Activated CD4-positive, alpha-beta T cell treated with anti-CD3 and anti-CD28 coated beads, Interleukin-2, amount 10 ng/mL, durations not matched to agents 24 days and 14 days (primary cell): ENCODE measurements at places on chromosomes 16 and 17. TPM values are rescaled to one million over a fixed set of nuclear protein-coding genes. Genes with fewer than 3 reads are reported as not detected.

DNA sequence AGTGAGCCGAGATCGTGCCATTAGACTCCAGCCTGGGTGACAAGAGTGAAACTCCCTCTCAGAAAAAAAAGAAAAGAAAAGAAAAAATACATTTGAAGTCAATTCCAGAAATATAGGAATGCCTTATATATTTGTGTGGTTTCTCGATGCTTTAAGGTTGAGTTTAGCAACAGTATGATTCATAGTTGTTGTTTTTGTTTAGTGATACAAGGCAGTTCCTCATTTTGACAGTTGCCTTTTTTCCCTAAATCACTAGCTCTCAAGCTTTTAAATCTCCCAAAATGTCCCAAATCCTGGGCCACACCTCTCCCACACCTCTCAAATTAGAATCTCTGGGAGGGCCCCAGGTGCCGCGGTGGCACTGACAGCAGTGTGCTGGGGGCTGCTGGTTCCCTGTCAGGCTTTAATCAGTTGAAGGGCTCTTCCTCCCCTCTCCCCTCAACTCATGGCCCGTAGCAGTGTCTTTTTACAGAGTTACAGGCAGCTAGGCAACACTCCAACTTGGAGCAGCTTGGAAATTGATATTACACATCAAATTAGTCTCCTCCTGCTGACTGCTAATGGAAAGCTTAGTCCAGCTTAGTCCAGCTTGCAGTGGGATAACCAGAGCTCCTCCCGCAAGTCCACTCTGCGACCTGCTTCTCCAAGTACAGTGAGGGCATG, 58.4 kb downstream of the EPN2 start:
- H3K27me3 ChIP-seq = peaks cover 11% of the 10 kb centered on the region
- H3K4me1 ChIP-seq = no peaks in the 10 kb centered on the region
- H3K36me3 ChIP-seq = no peaks in the 10 kb centered on the region

GRCh38 chr16:1343428-1344242, 8.0 kb downstream of the TSR3 start:
- peak overlapping the region; percentile 78 for H3K4me3 ChIP-seq
- H3K4me1 ChIP-seq = peaks cover 11% of the 10 kb centered on the region
- DNase-seq = no peak
- peaks cover under 1% of the 10 kb centered on the region for H3K36me3 ChIP-seq
- no peak overlapping the region for H3K27ac ChIP-seq

The GINS2 gene
- 87.4 and 93.0 TPM in 2 replicates for total RNA-seq

The SOX9 gene
- total RNA-seq = not detected in 2 replicates

GRCh38 chr17:21215935-21216334, 2.0 kb upstream of the TMEM11 start:
- peaks cover 16% of the 10 kb centered on the region for H3K36me3 ChIP-seq
- H3K4me1 ChIP-seq = peaks cover 44% of the 10 kb centered on the region
- no peaks in the 10 kb centered on the region for H3K27me3 ChIP-seq
- peak overlapping the region; percentile 90 for H3K4me3 ChIP-seq
- DNase-seq = no peak

GRCh38 chr17:50406578-50406977, 9.3 kb upstream of the LRRC59 start:
- no peaks in the 10 kb centered on the region for H3K4me1 ChIP-seq
- H3K27me3 ChIP-seq = peaks cover 20% of the 10 kb centered on the region
- H3K4me3 ChIP-seq = no peak overlapping the region
- no peak overlapping the region for H3K27ac ChIP-seq
- H3K36me3 ChIP-seq = no peaks in the 10 kb centered on the region

DNA sequence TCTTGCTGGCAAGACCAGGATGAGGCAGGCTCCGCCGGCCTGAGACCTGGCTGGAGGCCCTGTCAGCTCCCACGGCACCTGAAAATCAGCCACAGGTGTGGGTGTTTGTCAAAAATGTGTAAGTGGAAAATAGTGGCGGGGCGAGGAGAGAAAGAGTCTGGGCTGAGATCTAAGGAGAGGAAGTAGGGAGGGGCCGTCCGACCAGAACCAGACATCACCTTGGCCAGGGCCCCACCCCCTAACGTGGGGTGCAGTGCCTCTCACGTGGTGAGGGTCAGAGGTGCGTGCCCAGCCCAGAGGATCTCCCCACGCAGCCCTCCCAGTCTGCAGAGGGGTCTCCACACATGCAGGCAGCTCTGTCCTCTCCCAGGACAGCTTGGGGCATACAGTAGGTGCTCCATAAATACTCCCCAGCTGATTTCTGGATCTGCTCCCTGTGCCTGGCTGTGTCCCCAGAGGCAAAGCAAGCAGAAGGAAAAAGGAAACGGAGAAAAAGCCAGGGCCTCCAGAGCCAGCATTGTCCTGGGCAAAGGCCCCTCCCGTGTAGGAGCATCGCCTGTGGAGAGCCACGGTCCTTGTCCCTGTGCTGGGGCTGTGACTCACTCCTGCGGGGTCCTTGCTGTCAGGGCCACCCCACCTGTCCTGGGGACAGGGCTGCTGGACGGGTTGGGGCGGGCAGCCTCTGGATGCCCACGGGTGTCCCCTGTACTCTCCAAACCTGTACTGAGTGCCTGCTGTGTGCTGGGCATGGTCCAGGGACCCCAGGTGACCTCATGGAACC, 16.7 kb downstream of the ZFPM1 start:
- peak; percentile 71 for DNase-seq
- no peaks in the 10 kb centered on the region for H3K27me3 ChIP-seq
- no peak overlapping the region for H3K27ac ChIP-seq
- peaks cover 24% of the 10 kb centered on the region for H3K4me1 ChIP-seq
- H3K36me3 ChIP-seq = no peaks in the 10 kb centered on the region
- peak overlapping the region; percentile 15 for H3K4me3 ChIP-seq

- no peak for DNase-seq
- no peak overlapping the region for H3K4me3 ChIP-seq
- H3K27ac ChIP-seq = no peak overlapping the region
- peaks cover 4% of the 10 kb centered on the region for H3K36me3 ChIP-seq
- H3K4me1 ChIP-seq = peaks cover 20% of the 10 kb centered on the region
Measured at GRCh38 chr16:28301154-28301553, 8.8 kb downstream of the SBK1 start.

DNA sequence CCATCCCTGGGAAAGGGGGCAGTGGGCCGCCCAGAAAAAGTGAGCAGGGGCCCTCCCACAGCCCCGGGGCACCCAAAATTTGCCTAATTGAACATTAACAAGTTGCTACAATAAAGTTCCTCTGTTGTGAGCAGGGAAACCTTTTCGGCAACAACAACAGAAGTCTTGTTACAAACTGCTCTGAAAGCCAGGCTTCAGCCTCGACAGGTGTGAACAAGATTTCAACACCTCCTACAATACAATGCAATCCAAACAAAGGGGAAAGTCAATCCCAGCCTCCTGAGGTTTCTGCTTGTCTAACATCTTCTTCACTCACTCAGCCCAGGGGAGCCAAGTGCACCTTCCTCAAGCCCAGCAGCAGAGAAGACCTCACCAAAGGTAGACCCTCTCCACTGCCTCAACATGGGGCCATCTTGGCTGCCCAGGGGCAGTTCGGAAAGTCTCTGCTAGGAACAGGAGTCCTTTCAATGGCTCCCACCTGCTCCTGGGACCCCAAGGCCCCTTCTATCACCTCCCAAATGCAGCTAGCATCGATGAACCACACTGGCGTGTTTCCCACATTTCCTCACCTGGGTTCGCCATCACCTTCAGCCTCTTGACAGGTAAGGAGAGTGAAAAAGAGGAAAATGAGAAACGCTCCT, 19.1 kb downstream of the ZFHX3 start:
- H3K4me1 ChIP-seq = peaks cover 2% of the 10 kb centered on the region
- no peak overlapping the region for H3K4me3 ChIP-seq
- peaks cover 12% of the 10 kb centered on the region for H3K27me3 ChIP-seq

DNA sequence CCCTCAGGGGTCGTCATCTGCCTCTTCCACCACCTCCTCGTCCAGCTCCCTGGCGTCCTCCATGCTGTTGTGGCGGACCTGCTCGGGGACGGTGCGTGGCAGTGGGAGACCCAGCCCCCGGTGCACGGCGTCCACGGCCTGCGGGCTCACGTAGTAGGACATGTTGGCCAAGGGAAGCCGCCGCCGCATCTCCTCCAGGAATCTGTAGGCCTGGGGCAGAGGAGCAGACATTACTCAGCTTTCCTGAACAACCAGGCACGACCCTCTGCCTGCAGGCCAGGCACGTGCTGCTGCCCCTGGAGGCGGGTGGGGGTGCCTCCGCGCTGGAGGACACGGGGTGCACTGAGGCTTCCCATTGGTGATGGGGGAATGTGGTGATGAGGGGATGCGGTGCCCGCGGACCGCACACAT, 17.8 kb downstream of the TELO2 start:
- H3K4me3 ChIP-seq = no peak overlapping the region
- no peaks in the 10 kb centered on the region for H3K27me3 ChIP-seq
- H3K4me1 ChIP-seq = no peaks in the 10 kb centered on the region

GRCh38 chr17:75514919-75515495, 330 bp downstream of the CASKIN2 start:
- H3K36me3 ChIP-seq = peaks cover 17% of the 10 kb centered on the region
- peaks cover 7% of the 10 kb centered on the region for H3K27me3 ChIP-seq
- H3K4me3 ChIP-seq = no peak overlapping the region
- DNase-seq = no peak
- H3K27ac ChIP-seq = no peak overlapping the region

- peaks cover 12% of the 10 kb centered on the region for H3K27me3 ChIP-seq
- DNase-seq = peak; percentile 63
- peaks cover 1% of the 10 kb centered on the region for H3K36me3 ChIP-seq
- peak overlapping the region; percentile 15 for H3K4me3 ChIP-seq
Measured at GRCh38 chr17:37698132-37698910, 46.5 kb downstream of the HNF1B start.

GRCh38 chr17:17990282-17990681, 17.6 kb downstream of the DRC3 start:
- H3K27ac ChIP-seq = no peak overlapping the region
- H3K27me3 ChIP-seq = no peaks in the 10 kb centered on the region
- DNase-seq = no peak
- H3K36me3 ChIP-seq = no peaks in the 10 kb centered on the region
- H3K4me3 ChIP-seq = no peak overlapping the region

The SP6 gene
- total RNA-seq = 0.05 TPM in 2 replicates

The OTOP3 gene
- not detected in 2 replicates for total RNA-seq

DNA sequence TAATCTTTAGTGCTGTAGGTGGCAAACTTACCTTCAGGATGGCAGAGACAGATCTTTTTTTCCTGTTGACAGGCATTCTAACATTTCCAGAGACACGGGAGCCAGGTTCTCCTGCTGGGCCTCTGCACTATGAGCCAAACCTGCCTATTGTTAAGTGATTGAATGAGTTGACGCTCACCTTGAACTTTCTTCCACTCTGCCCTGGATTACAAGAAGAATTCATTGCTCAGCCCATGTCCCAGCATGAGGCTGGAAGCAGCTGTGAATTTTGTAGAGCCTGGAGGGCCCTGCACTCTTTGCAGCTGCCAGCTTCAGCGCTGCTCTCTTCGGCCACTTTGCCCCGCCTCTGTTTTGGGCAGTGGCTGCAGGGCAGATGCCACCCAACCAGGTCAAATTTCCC, 9.4 kb upstream of the SLC7A5 start:
- no peak overlapping the region for H3K4me3 ChIP-seq
- peaks cover 2% of the 10 kb centered on the region for H3K36me3 ChIP-seq
